ENCODE measurements at places on chromosomes 7 and 10.

DNA sequence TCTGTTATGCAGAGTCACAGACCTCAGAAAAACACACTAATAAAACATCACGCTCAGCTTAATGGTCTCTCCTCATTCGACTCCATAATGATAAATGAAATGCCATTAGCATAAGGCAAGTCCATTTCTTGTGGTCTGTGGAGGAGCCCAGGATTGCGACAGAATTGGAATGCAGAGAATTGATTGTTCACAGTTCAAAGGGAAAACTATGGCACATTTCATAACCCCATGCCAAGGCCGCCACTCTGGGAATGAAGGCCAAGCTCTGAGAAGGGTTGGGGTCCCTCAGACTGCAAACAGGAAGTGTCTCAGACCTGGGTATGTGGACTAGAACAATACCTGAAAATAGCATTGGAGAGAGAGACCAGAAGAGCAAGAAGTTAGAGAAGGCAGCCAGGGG is 398.9 kb downstream of the ADRA2A start:
- no peak for DNase-seq

GRCh38 chr10:131146790-131147189 is 164.7 kb downstream of the TCERG1L start:
- no peak for DNase-seq

DNA sequence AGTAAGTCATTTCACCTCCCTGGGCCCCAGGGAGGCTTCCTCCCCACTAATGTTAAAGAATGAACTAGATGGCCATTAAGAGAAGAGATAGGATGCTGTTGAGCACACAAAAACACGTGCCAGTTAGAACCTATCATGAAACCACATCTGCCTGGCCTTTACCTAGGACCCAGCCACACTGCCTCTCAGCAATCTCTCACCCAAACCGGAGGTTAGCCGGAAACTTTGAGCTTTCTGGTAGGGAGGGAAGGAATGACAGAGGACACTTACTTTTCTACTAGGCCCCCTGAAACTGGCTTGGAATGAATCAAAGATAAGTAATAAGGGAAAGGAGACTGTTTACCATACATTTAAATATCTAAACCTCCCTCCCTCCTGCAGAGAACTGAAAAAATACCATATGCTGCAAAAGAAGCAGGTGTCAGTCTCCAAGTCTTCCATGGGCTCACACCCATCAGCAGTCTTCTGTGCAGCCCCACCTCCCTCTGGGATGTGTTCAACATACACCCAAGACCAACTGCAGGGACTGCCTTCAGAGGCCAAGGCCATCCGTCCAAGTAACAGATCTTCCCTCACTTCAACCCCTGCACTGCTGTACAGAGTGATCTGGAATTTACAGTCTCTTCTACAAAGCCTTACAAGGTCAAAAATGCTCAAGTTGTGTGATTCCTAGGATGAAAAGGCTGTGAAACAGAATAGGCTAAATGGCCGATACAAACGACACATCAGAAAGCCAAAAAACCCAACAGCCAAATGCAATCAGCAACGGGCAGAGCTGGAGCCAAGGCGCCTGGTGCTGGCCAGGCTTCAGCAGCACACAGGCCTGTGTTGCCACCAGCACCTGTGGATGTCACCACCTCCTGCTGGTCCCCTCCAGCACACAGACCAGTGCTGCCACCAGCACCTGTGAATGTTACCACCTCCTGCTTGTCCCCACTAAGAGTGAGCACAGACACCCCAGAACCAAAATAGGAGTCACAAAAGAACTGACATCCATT is 42.4 kb downstream of the SORBS1 start:
- DNase-seq: no peak

GRCh38 chr10:26840938-26841732 is 19.6 kb downstream of the ABI1 start:
- no peak for DNase-seq

DNA sequence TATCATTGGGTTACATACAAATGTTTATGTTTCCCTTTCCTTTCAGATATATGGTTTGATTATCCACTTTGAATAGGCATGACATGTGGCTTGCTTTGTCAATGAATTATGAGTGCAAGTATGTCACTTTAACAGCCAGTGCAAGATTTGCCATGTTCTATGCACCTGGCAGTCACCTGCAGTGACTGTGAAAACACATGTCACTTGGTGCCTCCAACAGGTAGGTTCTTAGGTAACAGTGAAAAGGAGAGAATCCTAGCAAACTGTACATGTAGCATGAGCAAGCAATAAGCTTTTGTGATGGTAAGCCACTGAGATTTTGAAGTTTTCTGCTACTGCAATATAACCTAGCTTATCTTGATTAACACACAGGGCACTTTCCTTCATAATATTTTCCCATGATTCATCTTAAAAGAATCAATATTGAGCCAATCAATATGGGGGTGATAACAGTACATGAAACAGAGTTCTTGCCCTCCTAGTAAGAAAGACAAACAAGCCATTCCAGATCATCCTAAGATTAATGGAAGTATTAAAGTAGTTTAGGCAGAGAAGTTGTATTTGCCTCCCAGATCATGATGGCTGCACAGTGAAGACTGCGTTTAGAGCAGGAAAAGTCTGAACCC is 7.9 kb upstream of the RALA start:
- no peak for DNase-seq

GRCh38 chr7:109641445-109641844 is 1071.8 kb downstream of the DNAJB9 start:
- DNase-seq: no peak

GRCh38 chr10:2222631-2223030 is 485.3 kb upstream of the ADARB2 start:
- DNase-seq: no peak
